ENCODE measurements at places on chromosomes 1 and 21.

DNA sequence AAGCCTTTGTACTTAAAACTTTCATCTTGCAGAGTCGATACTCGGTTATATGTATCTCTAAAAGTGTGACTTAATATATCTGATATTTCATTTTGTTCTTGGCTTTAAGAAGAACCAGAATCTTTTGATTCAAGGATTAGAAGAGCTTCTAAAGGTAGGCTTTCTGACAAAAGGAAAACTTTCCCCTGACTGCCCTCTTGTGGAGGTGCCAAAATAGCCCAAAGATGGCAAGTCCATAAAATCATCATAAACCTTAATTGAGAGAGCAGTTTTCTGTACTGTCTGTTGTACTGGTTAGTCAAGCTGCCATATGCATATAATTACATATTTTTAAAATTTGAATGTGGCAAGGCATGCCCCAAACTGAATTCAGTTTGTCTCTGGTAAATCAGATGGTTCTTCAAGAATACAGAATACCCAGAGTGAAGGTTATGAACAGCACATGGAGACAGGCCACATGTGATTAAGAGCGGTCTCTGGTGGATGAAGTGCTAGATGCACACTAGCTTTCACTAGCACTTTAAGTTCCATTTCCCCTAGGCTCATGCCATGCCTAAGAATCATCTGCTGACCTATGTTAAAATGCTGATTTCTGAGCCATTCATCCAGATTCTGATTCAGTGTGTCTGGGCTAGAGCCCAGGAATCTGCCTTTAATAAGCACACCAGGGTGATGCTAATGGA lies 27.7 kb upstream of the ELAVL4 start:
- DNase-seq: no peak

GRCh38 chr1:119160866-119161265 lies 20.4 kb upstream of the WARS2 start:
- DNase-seq: no peak

DNA sequence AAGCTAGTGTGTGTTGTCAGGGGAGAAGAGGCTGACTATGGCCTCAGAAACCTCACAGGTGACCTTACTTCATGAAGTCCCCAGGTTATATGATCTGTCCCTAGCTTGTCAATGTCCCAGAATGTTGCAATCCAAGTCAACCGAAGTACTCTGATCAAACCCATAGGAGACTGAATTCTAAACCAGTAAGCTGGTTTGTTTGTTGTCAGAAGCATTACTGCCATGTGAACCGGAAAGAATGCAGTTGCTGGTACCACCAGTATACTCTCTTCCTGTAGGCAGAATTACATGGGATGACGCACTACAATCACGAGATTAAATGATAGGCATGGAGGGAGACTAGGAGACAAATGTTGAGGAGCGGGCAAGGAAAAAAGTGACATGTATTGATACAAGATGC lies 26.1 kb upstream of the MAN1A2 start:
- DNase-seq: no peak

DNA sequence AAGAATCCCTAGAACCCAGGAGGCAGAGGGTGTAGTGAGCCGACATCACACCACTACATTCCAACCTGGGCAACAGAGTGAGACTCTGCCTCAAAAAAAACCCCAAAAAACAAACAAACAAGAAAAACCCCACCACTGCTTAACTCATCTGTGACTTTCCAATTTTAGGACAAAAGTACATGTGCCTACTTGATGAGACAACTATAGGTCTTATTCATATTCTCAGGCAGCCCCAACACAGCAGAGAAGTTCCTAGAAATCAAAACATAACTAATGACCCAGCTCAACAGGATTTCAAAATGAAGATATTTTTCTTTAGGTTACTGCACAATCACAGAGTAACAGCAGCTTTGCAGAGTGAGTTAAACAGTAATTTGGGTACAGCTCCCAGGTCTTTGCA lies 26.4 kb downstream of the TIAM1 start:
- DNase-seq: no peak

DNA sequence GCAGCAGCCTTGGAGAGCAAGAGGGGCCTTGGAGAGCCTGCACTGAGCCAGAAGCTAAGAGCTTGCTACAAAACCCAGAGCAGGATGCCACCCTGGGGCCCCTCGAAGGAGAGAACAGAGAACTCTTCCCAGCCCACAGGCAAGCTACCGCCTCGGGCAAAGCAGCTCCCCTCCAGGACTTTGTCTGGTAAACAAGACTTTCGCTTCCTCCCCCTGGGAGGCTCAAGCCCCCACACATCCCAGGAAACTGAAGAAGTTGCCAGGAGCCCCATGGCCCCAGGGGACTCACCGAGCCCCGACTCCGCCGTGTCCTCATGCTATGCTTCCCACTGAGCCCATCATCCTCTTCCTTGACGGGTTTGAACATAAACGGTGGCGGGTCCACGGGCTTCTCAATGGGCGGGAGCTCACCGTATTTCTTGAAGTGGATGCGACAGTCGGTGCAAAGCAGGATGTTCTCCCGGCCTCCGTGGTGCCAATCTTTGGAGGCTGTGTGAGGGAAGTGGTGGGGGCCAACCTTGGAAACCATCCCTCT lies 45.9 kb downstream of the SLC45A1 start:
- no peak for DNase-seq

DNA sequence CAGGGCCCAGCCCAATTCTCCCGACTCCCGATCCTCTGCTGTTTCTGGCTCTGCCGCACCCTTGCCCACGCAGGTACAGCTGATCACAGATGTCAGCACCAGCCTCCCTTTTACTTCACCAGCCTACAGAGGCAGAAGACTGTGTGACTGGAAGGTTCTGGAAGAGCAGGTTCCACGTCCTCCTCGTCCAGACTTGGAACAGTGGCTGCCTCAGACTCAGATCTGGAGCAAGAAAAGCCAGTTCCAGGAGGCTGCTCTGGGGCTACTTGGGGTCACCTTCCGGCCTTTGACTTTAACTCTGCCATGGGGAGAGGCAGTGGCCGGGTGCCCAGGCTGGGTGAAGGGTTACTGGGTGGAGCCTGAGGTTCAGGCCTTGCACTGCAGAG lies 16.1 kb upstream of the KLHDC7A start:
- DNase-seq: no peak

DNA sequence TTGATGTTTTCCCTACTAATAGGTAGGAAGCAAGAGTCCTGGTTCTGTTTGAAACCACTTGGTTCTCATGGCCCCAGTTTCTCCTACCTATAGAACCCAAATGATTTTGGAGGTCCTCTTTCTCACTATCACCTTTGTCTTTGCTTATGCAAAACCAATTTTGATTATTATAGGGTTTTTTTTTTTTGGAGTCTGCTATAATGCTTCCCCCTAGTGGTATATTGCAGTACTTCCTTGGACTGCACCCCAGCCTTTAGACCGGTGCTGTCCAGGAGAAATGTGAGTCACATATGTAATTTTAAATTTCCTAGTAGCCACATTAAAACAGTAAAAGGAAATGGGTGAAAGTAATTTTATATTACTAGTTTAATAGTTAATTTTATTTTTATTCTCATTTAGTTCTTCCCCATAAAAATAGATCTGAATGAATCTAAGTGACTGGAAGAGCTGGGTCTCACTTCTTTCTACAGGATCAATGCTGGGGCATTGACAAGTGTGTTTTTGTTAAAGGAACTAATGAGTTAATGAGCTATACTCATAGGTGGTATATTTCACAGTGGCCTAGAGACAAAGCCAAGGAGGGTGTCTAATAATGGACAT lies 10.6 kb downstream of the FCMR start:
- no peak for DNase-seq

GRCh38 chr1:246508897-246509688 lies 2.0 kb upstream of the SMYD3 start:
- no peak for DNase-seq

Data from stimulated activated CD8-positive, alpha-beta memory T cell treated with anti-CD3 and anti-CD28 coated beads, Interleukin-15, amount 100 ng/mL, for 24 hours (primary cell).